ENCODE measurements at places on chromosomes 2 and 18.

GRCh38 chr18:38520786-38521185, 955.2 kb upstream of the CELF4 start:
- DNase-seq: peak; percentile 18

GRCh38 chr2:178043266-178043665, 29.3 kb downstream of the PDE11A start:
- peak; percentile 87 for DNase-seq

GRCh38 chr2:222882484-222882928, 21.7 kb downstream of the ACSL3 start:
- DNase-seq: no peak

DNA sequence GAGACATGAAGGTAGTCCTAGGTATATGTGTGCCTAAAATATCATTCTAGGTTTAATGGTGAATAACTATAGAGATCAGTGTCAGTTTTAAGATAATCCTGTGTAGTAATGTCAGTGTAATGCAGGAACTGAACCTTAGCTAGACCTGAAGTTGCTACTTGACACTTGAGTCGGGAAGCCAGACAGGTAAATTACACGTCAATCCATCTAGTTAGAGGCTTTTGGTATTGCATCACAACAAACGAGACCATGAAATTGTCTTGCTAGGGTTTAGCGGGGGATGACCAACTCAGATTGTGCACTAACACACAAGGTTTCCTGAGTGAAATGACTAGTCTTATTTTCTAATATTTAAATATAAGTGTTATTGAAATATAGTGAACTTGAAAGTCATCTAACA, 2.0 kb downstream of the YPEL5 start:
- DNase-seq: no peak

DNA sequence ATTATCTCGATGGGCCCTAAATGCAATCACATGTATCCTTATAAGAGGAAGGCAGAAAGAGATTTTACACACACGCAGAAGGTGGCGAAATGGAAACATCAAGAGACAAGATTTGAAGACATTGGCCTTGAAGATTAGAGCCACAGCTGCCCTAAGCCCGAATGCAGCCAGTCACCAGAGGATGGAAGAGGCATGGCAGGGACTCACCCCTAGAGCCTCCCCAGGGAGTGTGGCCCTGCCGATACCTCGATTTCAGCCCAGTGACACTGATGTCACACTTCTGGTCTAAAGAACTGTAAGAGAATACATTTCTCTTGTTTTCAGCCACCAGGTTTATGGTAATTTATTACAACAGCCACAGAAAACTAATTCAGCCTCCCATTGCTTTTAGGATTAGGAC, 17.4 kb downstream of the TTC39C start:
- DNase-seq: no peak

- no peak for DNase-seq
Observed at GRCh38 chr2:3696545-3696944, 6.8 kb upstream of the DCDC2C start.

DNA sequence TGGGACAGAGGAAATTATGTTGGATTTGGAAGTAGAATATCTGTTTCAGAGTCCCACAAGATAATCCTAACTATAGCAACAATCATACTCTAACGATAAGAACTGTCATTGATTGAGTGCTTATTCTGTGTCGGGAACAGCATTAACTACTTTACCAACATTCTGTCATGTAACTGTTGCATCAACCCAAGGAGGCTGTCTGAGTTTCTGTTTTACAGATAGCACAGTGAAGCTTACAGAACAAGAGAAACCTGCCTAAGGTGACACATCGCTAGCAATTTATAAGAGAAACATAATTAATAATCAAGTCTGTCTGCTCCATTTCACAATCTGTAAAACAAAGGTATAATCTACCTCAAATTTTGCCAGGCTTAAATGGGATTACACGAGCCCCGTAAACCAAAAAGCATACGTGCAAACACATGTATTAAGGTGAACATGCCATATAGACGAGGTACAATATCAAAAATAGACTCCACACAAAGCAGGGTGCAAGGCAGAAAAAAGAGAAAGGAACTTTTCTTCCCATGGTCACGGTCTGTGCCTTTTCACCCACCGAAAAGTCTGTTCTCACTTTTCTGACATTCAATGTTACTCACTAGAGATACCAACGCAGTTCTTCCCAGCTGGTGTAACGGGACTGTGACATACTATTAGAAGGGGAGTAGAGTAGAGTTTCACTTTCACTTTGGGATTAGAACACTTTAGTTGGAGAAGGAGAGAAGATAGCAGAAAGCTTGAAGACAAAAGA, 37.2 kb upstream of the SLC8A1 start:
- no peak for DNase-seq

GRCh38 chr18:78743078-78743477, 236.5 kb upstream of the SALL3 start:
- no peak for DNase-seq

- no peak for DNase-seq
Observed at GRCh38 chr2:217301142-217301925, 441.5 kb upstream of the TNP1 start.

DNA sequence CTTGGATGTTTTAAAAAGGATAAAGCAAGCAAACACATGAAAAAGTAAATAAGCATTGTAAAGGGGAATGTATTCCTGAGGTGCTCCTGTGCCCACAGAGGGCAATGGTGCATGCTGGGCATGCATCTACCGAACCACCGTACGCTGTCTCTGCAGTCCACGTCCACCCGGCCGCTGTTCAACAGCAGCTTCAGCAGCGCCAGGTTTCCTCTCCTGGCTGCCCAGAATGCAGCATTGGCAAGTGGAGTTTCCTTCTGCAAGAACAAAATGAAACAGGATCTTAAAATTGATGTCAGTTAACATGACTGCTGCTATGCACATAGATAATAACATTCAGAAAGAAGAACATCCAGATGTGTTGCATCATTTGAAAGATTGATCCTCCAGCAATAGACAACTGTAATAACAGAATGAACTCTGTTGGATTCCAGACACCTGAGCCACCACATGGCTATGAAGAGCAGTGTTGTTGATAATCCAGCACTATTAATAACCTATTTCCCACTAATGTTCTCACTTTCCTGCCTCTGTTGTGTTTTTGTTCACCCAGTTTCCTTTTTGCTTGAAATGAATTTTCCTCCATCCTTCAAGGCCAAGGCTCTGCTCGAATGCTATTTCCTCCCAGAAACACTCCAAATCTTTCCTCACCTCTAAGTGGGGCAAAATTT, 13.6 kb downstream of the ANKRD29 start:
- no peak for DNase-seq

DNA sequence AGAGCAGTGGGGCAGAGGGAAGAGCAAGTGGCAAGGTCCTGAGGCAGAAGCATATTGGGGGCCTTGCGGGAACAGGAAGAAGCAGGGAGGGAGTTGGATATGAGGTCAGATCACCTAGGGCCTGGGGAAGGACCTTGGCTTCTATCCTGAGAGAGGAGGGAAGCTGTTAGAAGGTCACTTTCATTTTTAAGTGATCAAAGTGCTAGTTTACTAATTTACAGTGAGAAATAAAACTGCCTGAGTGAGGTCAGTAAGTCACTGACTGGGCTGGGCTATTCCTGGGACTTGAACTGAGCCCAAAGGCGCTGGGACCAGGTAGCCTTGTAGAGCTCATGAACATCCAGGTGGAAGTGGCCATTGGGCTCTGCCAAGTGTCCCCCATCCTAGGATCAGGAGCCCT, 76.6 kb upstream of the B3GNT7 start:
- no peak for DNase-seq

DNA sequence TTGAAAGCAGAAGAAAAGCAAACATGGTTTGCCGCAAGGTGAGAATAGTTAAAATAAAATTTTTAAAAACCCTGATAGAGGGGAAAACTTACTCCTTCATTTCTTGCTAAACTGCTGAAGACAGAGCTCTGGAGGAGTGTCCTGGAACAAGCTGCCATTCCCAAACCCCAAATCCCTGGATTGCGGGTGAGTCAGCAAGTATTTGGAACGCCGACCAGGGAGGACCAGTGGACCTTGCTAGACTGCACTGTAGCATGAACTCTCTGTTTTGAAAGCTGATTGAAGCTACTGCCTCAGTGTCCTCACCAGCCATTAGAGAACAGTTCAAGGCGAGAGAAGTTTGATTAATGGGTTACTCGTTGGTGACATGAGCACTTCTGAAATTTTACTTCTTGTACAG, 99.4 kb upstream of the RASGRP3 start:
- no peak for DNase-seq

GRCh38 chr2:28209261-28209691, 183.4 kb upstream of the FOSL2 start:
- DNase-seq: no peak

GRCh38 chr18:74249181-74249968, 42.4 kb downstream of the CYB5A start:
- no peak for DNase-seq

GRCh38 chr2:195513119-195513518, 143.9 kb upstream of the SLC39A10 start:
- no peak for DNase-seq

GRCh38 chr2:204900487-204900886, 355.2 kb downstream of the PARD3B start:
- DNase-seq: no peak

DNA sequence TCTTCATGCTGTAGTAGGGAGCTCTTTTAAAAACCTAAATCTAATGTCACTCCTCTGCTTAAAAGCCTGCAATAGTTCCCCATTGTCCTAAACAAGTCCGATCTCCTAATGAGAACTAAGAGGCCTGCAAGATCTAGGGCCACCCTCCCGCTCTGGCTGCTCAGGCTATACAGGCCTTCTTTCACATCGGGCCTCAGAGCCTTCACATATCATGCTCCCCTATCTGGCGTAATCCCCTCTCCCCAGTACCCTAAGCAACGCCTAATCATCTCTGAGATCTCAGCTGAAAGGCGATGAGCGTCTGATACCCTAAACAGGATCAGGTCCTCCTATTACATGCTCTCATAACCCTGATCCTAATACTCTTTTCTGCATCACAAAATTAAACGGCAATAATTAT, 1.9 kb downstream of the MAP4K3 start:
- DNase-seq: no peak

GRCh38 chr2:188308483-188308882, 16.8 kb downstream of the GULP1 start:
- DNase-seq: no peak

DNA sequence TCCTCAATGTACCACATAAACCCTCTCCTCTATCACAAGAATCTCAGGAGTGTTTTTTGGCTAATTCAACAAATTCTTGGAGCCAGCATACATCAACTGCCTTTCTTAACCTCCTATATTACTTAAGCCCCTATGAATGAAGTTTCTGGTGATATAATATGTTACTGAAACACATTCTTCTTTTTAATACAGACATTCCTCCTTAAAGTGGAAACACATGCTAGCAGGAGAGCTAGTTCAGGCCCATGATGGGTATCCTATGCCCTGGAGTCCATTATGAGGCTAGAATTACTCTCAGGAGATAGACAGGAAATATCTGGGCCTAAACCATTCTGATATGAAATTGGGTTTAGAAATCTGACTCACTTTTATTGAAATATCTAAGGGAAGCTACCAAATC, 26.6 kb upstream of the RMDN2 start:
- DNase-seq: no peak

DNA sequence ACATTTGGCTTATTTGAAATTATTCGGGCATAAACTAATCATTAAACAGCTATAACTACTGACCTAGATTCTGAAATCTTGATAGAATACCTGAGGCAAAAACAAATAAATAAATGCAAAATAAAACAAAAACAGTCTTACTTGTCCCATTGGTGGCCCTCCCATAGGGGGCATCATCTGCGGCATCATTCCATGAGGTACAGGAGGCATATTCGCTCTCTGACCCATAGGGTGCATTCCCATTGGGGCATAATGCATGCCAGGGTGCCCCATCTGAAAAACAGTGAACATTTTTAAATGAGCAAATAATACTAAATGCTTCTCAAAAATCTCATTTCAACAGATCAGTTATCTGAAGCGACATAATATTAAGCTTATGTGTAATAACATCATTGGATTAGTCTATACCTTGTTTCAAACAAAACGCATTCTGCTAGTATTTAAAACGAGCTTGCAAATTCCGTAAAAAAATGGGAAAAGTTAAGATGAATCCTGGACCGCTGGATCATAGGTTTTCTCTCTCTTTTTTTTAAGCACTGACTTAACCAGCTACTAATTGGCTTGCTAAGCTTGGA, 1.3 kb downstream of the PRPF40A start:
- peak; percentile 12 for DNase-seq

DNA sequence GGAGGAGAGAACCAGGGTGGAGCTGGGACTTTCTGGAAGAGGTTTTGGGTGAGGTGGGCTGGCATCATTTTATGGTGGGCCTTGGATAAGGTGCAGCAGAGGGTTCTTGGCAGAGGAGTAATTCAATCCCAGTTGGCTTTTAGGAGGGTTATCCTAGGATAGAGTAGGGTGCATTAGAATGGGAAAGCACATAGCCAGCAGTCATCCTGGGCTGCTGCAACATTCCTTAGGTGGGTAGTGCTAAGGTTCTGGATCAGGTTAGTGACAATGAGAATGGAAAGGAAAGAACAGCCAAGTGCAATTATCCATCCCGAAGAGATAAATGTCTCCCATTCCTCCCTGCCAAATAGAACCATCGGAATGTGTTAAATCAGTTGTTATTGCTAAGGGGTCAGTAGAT, 157.3 kb upstream of the SPRED2 start:
- no peak for DNase-seq

- no peak for DNase-seq
Observed at GRCh38 chr2:27838502-27838901, 51.7 kb downstream of the RBKS start.

GRCh38 chr2:38610851-38611801, 8.4 kb upstream of the HNRNPLL start:
- no peak for DNase-seq

GRCh38 chr18:13387855-13388548, 169.4 kb downstream of the LDLRAD4 start:
- no peak for DNase-seq

DNA sequence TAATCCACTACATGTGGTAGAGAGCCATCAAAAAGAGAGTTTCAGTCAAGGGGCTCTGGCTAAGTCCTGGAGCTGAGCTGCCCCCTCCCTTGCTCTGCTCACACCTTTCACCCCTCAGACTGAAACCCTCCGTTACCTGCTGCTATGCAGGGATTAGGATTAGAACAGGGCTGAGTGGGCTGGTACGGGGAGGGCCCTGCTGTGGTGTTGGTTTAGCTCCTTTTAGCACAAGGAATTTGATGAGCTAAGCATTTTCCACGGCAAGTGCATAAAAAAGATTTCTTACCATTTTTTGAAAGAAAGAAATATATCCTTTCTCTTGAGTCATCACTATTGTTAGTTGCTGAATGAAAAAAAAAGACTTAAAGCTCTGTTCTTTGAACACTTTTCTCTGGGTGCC, 46.3 kb downstream of the TCF7L1 start:
- no peak for DNase-seq

GRCh38 chr2:61534926-61535325, 3.2 kb downstream of the XPO1 start:
- no peak for DNase-seq

GRCh38 chr2:122451040-122451439, 695.6 kb downstream of the TSN start:
- DNase-seq: no peak

GRCh38 chr2:109386004-109386695, 227.6 kb downstream of the SEPTIN10 start:
- no peak for DNase-seq

GRCh38 chr2:109463891-109464290, 149.9 kb downstream of the SEPTIN10 start:
- DNase-seq: no peak

GRCh38 chr2:134619250-134619649, 99.5 kb downstream of the TMEM163 start:
- no peak for DNase-seq
